Naive thymus-derived CD8-positive, alpha-beta T cell (primary cell): ENCODE measurements at places on chromosomes 6 and 20.

DNA sequence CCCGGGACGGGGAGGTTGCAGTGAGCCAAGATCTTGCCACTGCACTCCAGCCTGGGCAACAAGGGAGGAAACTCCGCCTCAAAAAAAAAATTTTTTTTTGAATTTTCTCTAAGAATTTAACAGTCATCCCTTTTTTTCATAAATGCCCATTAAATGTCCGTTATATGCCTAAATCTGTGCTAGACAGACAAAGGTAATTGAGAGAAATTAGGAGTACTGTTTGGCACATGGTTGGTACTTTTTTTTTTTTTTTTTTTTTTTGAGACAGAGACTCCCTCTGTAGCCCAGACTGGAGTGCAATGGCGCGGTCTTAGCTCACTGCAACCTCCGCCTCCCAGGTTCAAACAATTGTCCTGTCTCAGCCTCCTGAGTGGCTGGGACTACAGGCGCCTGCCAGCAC lies 1.7 kb downstream of the PCMT1 start:
- DNase-seq = no peak
- H3K4me1 ChIP-seq = peaks cover 14% of the 10 kb centered on the region
- H3K4me3 ChIP-seq = no peak overlapping the region
- H3K27ac ChIP-seq = no peak overlapping the region

DNA sequence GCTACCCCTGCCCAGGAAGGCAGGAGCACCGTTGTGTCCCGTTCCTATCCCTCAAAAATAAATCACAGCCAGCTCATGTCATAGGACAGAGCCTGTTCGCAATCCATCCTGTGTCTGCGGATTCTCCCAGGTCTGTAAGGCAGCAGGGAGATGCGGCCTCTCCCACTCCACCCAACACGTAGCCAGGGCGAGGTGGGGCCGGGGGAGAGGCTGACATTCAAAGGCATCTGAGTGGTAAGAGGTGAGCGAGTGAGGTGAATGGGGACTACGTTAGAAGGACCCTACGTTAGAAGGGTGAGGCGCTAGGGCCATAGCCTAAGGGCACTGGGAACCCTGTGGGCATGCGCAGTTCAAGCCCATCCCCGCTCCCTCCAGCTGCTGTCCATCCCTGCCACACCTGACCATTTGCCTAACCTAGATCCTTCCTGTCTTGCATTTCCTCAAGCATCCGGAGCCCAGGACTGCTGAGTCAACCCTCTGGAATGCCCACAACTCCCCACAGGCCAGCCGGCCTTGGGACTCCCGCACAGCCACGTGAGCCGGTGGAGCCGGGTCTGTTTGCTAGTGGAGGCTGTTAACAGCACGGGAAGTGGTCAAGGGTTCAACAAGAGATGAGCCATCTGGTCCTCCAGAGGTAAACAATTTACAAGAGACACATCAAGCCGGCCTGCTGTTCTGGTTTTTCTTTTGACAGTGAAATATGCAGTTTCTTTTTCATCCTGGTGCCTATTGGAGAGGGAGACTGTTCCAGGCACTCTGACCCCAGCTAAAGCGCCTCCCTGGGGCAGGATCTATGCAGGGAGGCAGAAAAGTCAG lies 45.9 kb downstream of the RIPOR3 start:
- no peak for DNase-seq
- no peaks in the 10 kb centered on the region for H3K36me3 ChIP-seq
- peaks cover 2% of the 10 kb centered on the region for H3K27me3 ChIP-seq
- no peaks in the 10 kb centered on the region for H3K4me1 ChIP-seq
- no peak overlapping the region for H3K27ac ChIP-seq

DNA sequence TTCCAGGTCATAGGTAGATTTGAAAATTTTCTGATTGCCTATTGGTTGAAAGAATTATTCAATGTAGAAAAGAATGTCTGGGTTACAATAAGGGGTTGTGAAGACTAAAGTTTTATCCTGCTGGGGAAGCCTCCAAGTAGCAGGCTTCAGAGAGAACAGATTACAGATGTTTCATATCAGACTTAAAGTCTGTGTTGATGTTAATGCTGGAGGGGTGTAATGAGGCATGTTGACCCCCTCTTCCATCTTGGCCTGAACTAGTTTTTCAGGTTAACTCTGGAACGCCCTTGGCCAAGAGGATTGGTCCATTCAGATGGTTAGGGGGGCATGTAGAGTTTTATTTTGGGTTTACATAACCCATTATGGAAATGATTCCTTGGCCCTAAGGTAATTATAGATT lies 356.2 kb downstream of the UTRN start:
- H3K27me3 ChIP-seq = no peaks in the 10 kb centered on the region
- H3K27ac ChIP-seq = no peak overlapping the region
- H3K4me1 ChIP-seq = peaks cover 14% of the 10 kb centered on the region
- H3K36me3 ChIP-seq = no peaks in the 10 kb centered on the region
- DNase-seq = no peak

- peak overlapping the region; percentile 79 for H3K4me3 ChIP-seq
- H3K27me3 ChIP-seq = peaks cover 81% of the 10 kb centered on the region
- no peak overlapping the region for H3K27ac ChIP-seq
- DNase-seq = peak; percentile 32
- peaks cover 3% of the 10 kb centered on the region for H3K36me3 ChIP-seq
- H3K4me1 ChIP-seq = peaks cover 58% of the 10 kb centered on the region
Observed at GRCh38 chr6:3228046-3228671, 706 bp upstream of the TUBB2B start.

GRCh38 chr6:78832091-78832808 lies 35.1 kb upstream of the IRAK1BP1 start:
- H3K36me3 ChIP-seq = no peaks in the 10 kb centered on the region
- DNase-seq = no peak
- no peak overlapping the region for H3K27ac ChIP-seq
- peaks cover 32% of the 10 kb centered on the region for H3K27me3 ChIP-seq

- peaks cover 6% of the 10 kb centered on the region for H3K4me1 ChIP-seq
- DNase-seq = peak; percentile 64
Observed at GRCh38 chr20:4661191-4661590, 60.5 kb upstream of the PRND start.

- H3K36me3 ChIP-seq = no peaks in the 10 kb centered on the region
- H3K4me3 ChIP-seq = no peak overlapping the region
- no peak overlapping the region for H3K27ac ChIP-seq
- H3K27me3 ChIP-seq = peaks cover 5% of the 10 kb centered on the region
- H3K4me1 ChIP-seq = peaks cover 10% of the 10 kb centered on the region
Observed at GRCh38 chr6:150236544-150236943, 93.7 kb downstream of the PPP1R14C start.

DNA sequence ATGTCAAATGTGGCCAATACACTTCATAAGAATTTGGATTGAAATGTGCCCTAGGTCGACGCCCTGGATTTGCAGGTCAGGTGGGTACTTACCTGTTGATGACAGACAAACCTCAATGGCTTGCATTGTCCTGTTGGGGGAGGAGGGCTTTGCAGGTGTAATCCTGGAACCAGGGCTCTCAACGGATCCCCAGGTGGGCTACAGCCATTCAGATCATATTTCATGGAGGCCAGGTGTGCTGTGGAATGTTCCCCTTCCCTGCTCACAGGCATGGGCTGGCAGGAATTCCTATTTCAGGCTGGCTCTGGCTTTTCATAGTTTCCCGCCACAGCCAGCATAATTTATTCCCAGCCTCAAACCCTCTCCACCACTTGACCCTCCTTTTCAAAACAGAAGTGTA lies 254.7 kb downstream of the SMOC2 start:
- DNase-seq = no peak
- no peaks in the 10 kb centered on the region for H3K4me1 ChIP-seq
- H3K27me3 ChIP-seq = no peaks in the 10 kb centered on the region
- no peaks in the 10 kb centered on the region for H3K36me3 ChIP-seq
- no peak overlapping the region for H3K4me3 ChIP-seq
- H3K27ac ChIP-seq = no peak overlapping the region

DNA sequence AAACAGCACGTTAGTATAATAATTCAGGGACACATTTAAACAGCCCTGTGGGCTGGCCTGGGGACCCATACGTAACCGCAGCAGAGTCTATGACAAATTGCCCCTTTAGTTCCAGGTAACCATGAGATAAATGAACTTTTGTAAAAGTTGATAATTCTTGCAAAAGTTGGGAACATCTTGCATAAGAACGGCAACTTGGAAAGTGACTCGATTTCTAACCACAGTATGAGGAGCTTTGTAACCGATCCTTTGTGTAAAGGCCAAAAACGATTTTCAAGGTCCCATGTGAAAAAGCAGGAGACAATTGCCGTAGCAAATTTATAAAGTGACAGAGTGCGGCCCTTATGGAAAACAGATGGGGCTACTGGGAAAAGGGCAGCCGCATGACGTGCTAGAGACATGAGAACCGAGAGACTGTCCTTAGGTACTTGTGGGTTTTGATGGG lies 81.6 kb downstream of the PSMG4 start:
- no peaks in the 10 kb centered on the region for H3K27me3 ChIP-seq
- H3K4me3 ChIP-seq = no peak overlapping the region
- DNase-seq = no peak
- H3K27ac ChIP-seq = no peak overlapping the region
- H3K36me3 ChIP-seq = no peaks in the 10 kb centered on the region
